ENCODE measurements at places on chromosomes 4 and X.

DNA sequence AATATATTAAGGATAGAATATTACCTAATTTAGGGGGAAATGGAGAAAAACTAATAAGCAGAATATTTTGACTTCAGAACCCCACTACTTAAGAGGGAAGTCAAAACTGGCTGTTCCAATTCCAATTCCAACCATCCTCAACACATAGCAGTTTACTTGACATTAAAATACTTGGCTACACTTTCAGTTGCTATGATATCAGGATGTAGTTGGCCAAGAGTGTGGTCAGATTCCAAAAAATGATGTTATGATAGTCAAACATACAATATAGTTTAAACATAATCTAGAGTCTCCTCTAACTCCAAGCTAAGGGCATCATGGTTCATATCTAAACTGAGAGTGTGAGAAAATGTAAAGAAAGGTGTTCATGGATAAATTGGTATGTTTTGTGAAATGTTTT, 16.5 kb upstream of the SMIM14 start:
- no peak for DNase-seq

DNA sequence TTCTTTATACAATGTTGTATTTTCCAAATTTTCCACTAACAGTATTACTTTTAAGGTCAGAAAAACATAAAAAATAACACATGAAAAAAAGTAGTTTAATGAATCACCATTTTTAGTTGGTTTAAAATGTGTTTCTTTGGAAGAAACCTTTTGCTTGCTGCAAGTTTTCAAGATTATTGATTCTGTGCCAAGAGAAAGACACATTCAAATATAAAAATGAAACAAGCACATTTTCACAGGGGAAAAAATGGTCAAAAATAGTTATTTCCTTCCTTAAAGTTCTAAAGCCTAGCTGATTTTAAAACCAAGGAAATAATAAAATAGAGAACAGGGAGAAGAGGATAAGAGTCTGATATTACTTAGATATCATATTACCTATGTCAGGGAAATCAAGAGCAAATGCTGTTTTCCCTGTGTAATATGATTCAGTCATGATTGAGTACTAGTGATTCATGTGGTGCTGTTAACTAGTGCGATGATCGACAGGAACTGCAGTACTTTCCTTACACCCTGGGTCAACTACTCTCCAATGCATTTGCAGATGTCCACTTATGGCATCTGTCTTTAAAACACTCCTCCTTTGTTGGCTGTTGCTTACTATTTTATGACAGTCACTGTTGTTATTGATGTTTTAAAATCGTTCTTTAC, 103.8 kb downstream of the CAMK2D start:
- peak; percentile 56 for DNase-seq

- DNase-seq: peak; percentile 13
These were observed 59.8 kb upstream of the GPM6B start for GRCh38 chrX:13876652-13877051.

- peak; percentile 30 for DNase-seq
These were observed 210.0 kb upstream of the AGTR2 start for GRCh38 chrX:115960440-115961084.

GRCh38 chr4:7189475-7190277, 2.7 kb upstream of the SORCS2 start:
- peak; percentile 40 for DNase-seq

GRCh38 chr4:71259911-71260331, 78.9 kb upstream of the SLC4A4 start:
- DNase-seq: no peak

DNA sequence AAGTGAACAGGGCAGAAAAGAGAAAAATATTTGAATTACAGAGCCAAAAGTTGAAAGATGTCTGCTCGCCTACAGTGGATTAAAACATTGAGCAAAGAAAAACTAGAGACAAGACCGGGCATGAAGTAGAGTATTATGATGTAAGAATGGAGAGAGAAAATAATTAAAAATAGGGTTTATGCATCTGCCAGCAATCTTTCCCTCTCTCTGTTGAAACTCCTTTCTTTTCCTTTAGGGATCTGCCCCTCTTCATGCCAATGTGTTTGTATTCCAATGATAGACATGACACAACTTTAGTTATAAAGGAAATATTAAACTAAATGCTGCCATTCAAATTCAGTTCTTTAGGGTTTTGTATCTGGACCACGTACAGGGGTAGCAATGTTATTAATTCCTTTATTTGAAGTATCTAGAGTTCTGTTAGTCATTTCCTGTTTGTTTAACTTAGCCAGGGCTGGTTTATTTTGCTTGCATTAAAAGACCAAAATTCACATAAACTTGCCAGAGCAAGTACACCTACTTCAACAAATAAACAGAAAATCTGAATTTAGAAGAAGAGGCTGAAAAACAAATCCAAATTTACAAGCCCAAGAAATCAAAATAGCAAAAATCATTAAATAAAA, 202.6 kb downstream of the SPOCK3 start:
- DNase-seq: no peak

GRCh38 chr4:161892951-161893350, 270.8 kb downstream of the FSTL5 start:
- DNase-seq: no peak
